Uterus (tissue), 4 donors: ENCODE measurements at places on chromosomes 2 and 18.
A peak's percentile ranks its signal among the peaks of the same experiment; 100 is the strongest.

GRCh38 chr2:223959688-223960087, 2.4 kb downstream of the MRPL44 start:
- no peak for DNase-seq

DNA sequence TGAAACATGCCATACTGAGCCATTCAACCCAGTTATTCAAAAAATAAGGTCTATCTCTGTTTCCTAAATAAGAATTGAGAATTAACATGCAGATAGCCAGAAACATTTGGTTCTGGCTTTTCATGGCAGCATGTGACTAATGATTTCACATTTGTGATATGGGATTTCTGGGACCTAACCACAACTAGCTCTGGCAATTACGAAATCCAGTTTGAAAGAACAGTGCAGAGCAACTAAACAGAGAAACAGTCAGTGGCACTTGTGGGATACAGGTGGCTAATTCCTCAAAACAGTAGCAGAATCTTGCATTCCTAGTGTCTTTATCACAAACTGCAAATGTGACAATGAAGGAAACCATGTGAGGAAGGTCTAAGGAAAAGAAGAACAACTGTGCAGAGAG, 637.8 kb upstream of the CHAC2 start:
- DNase-seq = no peak

DNA sequence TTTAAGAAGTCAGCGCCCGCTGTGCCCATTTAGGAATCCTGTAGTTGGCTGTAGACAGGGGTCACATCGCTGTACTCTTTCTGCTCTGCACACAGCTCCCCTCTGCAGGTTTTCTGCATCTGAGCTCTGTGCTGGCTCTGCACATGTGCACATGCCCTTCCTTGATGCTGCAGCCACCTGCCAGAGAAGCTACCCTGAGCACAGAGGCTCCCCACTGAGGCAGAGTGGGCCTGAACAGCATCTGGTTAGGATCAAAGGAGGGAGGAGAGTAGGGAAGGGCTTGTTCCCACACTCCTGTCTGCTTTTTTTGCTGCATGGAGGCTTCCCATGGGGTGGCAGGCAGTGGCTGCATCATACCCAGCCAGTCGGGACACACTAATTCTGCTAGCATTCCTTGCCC, 238.9 kb downstream of the FHOD3 start:
- DNase-seq = no peak

GRCh38 chr2:207624185-207625013, 795 bp downstream of the METTL21A start:
- DNase-seq = peak; percentile 51

DNA sequence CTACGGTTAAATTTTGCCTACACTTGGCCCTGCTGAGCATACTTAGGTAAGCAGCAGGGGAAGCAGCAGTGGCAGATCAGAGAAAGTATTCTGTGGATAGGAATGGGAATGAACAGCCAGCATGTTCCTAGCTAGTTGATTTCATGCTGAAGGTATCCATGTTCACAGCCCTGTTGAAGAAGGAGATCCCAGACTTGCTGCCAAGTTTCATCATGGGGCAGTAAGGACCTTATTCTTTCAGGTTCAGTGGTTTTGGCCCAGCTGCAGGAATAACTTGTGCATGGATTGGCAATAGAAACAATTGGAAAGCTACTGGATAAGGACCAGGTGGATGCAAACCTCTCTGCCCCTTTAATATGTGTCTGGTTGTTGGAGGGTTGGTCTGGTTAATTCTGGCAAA, 98.2 kb upstream of the TMEM178A start:
- DNase-seq = no peak

- DNase-seq = no peak
Measured at GRCh38 chr2:179129574-179130238, 79.8 kb upstream of the CCDC141 start.

DNA sequence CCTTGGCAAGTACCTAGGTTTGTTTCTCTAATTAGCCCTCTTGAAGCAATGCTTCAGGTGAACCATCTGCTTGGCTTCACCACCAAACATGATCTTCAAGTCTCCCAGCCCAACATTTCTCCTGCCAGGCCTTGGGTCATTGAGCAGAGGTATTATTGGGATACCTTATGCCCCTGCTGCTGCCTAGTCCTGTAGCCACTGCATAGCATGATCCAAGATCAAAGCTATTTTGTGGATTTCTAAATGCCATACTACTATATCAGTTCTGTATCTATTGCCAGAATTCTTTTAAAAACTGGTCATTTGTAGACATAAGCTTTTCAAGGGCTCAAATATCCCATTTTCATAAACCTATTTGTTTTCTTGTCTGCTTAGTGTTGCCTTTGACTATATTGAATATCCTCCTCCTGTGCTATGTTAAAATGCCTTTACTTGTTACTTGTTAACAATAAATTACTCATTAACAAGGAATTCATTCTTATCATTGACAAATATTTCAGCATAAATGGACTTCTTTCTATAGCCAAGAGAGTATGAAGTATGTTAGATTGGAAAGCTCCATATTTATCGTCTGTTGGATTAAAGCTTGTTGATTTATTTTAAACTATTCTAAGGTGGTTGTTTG, 204.5 kb upstream of the RBBP8 start:
- no peak for DNase-seq

- DNase-seq = no peak
Measured at GRCh38 chr2:233700028-233700635, 7.4 kb downstream of the UGT1A6 start.

- no peak for DNase-seq
Measured at GRCh38 chr2:229843613-229844012, 78.2 kb downstream of the TRIP12 start.

DNA sequence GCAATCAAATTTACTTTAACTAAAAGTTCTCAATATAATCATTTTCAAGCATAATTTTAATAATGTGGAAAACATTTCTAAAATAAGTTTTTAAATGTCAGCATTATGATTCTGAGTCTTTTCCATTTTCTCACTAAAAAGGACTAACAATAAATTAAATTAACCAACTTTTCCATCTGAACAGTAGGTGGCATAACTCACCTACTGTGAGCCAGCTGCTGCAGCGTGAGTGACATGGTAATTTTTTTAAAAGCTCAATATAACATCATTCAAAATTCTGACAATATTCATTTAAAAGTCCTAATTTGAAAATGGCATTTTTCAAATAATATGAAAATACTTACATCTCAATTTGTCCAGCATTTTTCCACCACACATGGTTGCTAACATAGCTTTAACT, 66.5 kb downstream of the DTNB start:
- no peak for DNase-seq

DNA sequence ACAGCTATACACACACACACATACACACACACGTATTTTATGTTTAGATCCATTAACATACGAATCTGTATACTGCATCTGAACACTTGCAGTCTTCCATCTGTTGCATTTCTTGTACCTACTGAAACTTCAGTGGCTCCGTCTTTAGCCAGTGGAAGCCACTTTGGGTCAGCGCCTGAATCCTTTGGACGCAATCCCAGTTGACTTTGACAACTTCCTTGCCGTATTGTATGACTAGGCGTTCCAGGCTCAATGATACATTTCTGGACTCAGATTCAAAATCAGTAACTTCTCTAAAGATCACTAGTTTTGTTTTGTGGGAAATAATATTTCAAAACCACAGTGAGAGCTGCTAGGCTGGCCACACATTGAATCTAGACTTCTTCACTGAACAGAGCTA, 101.5 kb upstream of the GPC1 start:
- DNase-seq = no peak

DNA sequence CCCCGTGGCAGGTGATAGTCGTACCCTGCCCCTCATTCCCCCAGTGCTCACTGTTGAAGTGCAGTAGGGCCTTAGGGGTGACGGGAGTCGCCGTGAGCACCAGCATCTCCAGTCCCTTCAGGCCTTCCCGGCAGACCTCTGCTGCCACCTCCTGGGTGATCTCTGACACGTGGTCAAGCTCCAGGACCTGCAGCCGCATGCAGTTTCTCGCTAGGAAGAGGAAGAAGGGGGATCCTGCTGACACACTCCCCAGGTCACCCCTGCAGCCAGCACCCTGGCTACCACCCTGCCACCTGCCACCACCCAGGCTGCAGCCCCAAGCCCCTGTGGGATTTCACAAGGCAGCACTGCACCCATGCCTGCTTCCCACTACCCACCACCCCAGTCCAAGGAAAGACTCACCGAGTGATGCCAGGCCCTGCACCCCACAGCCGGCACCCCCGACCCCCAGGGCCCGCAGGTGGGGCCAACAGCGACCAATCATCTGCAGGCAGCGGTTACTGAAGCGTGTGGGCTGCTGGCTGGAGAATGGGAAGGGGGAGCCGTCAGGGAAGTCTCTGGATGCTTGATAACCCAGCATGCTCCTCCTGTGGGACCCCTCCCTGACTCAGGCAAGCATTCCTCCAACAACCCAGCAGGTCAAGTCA, 23.8 kb downstream of the FBXO41 start:
- no peak for DNase-seq

GRCh38 chr2:68742626-68743415, 8.2 kb downstream of the ARHGAP25 start:
- no peak for DNase-seq

- no peak for DNase-seq
Measured at GRCh38 chr2:240996161-240996833, 2.1 kb upstream of the SNED1 start.
